ENCODE measurements at places on chromosomes 16 and 17.

- DNase-seq, result no peak
Measured at GRCh38 chr16:3328104-3328503, 22.8 kb downstream of the ZNF75A start.

- DNase-seq, result no peak
Measured at GRCh38 chr17:17666111-17666714, 15.0 kb upstream of the RAI1 start.

GRCh38 chr17:2637422-2637821 is 44.0 kb downstream of the PAFAH1B1 start:
- no peak for DNase-seq

- no peak for DNase-seq
Measured at GRCh38 chr17:27088767-27089078, 205.2 kb upstream of the WSB1 start.

DNA sequence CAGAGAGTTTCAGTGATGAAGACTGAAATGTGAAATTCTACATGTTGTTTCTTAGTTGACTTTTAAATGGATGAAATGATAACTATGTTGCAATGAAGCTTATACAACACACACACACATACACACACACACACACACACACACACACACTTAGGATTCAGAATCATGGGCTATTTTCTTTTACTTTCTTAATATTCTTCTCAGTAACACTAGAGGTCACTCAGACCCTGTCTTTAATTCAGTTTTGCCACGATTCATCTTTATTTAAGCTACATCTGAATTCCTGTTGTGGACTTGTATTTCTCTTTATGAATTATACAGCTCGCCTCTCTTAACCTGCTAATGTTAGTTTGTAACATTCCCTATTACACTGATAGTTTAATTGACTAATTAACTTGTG is 109.6 kb upstream of the GOT2 start:
- DNase-seq, result no peak

GRCh38 chr16:87812200-87812656 is 46.4 kb upstream of the KLHDC4 start:
- no peak for DNase-seq

Measured in activated CD4-positive, alpha-beta memory T cell treated with anti-CD3 and anti-CD28 coated beads, Interleukin-2, amount 10 ng/mL, durations not matched to agents 7 days and 5 days (primary cell).